ENCODE measurements at places on chromosomes 4 and X.

- ATAC-seq, result no peak
Observed at GRCh38 chrX:43813898-43814297, 68.4 kb downstream of the MAOB start.

- ATAC-seq, result no peak
Observed at GRCh38 chrX:96480081-96480480, 204.6 kb upstream of the DIAPH2 start.

DNA sequence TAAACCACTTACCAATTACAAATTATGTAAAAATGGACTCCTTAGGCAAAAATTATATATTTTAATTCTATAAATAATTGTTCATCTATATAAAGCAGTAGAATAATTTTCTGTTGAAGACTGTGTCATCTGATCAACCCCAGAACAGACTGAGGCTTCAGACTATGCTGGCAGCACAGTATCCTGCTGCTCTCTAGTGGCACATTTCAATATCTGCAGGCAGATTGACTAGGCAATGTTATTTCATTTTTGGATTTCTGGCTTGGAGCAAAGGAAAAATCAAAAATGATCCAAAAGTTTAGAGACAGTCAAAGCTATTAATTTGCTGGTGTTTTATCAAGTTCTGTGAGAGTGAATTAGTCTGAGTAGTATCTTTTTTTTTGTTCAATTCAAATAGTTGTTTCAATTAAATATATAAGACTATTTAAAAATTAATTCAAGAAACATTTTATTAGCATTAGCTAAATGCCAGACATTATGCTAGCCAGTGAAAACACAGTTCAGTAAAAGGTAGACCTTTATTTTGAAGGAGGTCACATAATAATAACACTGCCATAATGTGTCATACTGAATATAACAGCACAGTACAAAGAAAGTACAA, 21.3 kb upstream of the SULT1E1 start:
- ATAC-seq, result peak; percentile 86

GRCh38 chr4:159047478-159048165, 55.3 kb upstream of the RAPGEF2 start:
- no peak for ATAC-seq

- no peak for ATAC-seq
Observed at GRCh38 chr4:142778900-142779299, 67.2 kb downstream of the INPP4B start.

DNA sequence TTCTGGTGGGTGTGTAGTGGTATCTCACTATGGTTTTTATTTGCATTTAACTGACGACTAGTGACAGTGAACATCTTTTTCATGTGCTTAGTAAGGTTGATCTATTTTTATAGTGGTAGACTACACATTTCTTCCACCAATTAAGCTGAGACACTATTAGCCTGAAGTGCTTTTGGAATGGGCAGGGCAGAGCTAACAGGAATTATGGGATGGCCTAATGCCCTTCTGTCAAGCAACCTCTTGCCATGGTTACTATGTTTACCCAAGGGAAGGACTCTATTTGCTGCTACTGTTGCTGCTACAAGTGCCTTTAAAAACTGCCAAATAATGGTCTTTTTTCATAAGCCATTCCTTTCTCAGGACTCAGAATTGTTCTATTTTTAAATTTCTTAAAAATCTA, 676.7 kb upstream of the ACTRT1 start:
- no peak for ATAC-seq

- no peak for ATAC-seq
Observed at GRCh38 chr4:93029769-93030168, 726.0 kb downstream of the GRID2 start.

- no peak for ATAC-seq
Observed at GRCh38 chrX:44291468-44292092, 51.9 kb downstream of the EFHC2 start.

GRCh38 chr4:93018806-93019205, 715.0 kb downstream of the GRID2 start:
- no peak for ATAC-seq

- no peak for ATAC-seq
Observed at GRCh38 chr4:38306482-38307071, 346.4 kb downstream of the PTTG2 start.

GRCh38 chrX:15567886-15568616, 32.7 kb downstream of the ACE2 start:
- no peak for ATAC-seq

GRCh38 chrX:143674926-143675325, 39.0 kb upstream of the SLITRK4 start:
- no peak for ATAC-seq

DNA sequence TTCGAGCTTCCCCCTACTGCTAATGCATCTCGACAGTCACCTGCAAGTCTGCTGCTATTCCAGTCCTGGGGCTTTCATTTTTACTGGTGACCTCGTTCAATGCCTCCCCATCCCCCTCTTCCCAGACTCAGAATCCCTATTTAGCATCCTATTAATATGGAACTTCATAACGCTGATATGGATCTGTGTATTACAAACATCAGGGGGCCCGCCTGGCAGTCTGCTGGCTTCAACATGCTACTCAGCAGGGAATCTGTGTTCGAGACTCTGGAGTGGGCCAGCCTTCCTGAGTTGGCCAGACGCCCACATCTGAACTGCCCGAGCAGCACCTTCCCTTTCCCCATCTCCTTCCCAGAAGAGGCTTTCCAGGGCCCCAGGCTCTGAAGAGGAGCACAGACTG, 173.9 kb upstream of the PPARGC1A start:
- ATAC-seq, result no peak

DNA sequence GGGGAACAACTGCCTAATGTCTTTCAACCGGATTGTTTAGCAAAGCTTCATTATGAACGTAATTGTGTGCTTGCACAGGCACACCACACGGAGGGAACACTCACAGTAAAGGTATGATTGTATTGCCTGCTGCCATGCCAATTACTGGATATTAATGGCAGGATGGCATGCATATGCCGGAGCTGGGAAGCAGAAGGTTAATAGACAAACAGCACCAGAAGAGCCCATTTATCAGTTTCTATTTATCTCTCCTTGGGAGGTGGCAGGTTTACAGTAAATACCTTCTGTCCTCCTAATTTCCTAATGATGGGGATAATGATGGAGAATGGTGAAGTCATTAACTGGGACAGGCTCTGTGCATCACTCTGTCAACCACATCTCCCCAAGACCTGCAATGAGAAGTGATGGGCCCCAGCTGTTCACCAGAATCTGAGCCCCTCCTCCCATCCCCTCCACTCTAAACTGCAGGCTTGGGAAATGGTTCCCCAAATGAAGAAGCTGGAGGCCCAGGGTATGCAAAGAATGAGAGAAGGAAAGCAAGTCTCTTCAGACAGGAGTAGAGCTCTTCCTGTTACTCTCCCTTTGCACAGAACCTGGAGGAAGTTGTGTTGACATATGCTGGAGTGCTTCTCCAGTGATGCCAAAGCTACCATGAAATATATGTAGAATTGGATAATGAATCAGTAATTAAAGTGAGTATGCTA, 160.8 kb downstream of the NAA11 start:
- no peak for ATAC-seq

- no peak for ATAC-seq
Observed at GRCh38 chrX:1555370-1555769, 18.4 kb upstream of the P2RY8 start.

DNA sequence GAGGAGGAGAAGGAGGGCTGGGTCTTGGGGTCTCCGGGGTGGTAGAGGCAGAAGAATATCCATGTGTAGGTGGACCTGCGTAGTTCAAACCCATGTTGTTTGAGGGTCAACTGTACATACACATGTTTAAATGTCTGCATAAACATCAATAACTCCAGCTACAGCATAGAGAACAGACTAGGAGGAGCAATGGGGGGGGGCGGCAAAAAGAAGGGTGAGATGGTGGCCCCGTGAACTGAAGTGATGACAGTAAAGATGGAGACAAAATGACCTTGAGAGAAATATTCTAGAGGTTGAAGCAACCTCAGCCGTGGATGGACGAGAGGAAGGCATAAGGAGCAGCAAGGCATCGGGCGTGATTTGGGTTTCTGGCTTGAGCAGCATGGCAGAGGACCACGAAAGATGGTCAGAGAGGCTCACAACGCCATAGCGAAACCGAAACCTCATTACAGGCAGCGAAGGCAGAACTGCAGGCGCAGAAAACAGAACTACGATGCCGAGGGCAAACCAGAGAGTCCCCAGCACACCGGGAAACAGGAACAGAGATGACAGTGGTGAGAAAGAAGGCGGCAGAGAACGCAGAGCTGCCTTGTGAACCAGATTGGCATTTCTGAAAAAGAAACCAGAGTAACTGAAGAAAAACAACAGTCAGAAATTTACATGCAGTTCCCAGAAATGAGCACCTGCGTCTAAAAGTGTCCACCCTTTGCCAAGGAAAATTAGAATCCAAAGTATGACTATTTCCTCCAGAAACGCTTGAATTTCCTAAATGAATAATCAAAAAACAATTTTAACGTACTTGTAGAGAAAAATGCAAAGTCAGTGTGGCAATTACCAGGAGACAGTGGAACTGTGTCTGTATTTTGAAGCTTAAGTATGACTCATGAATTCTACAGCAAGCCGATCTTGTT, 50.3 kb upstream of the ENPP6 start:
- ATAC-seq, result peak; percentile 63

DNA sequence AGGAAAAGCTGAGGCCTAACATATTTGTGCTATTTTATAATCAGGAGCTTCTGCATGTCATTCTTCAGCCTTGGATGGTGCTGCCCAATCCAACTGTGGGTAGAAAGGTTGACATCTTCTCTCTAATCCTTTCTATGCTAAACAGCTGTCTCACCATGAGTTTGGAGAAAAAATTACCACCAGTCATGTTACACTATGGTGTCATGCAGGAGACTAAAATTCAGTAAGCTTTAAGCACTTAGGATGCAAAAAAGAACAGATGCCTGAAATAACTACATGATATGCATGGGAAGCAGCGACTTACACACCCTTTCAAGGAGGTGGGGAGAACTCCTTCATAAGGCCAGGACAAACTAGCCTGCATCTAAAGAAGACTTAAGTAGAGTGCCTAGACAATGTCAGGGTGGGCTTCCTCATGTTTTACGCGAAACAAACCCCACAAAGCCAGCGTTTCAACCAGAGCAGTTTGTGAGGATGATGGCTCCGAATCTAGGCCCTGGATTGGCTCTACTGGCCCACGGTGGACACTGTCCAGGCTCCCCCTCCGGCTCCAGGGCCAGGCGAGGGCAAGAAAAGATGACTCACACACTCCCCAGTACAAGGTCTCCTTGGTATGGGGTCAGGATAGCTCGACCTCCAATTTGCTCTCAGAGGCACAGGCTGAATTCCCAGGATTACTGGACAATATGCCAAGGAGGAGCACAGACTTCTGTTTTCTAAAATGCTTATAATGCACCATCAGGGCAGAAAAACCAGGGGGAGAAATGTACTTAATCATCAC, 45.1 kb downstream of the STX18 start:
- no peak for ATAC-seq

DNA sequence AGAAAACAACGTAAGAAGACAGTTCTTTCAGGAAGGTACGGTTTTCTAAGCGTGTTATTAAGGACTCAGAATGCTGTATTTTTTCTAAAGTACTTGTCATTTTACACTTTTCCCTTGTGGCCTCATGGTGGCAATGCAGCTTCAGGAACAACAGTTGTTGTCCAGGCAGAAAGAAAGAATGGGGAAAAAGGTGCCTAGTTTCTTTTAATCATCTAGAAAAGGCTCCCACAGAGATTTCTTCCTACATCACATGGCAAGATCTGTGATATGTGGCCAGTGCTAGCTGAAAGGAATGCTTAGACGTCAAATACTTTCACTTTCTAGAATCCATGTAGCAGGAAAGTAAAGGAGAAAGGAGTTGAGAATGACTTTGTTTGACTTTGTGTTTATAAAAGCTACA, 49.0 kb upstream of the TRAM1L1 start:
- no peak for ATAC-seq

DNA sequence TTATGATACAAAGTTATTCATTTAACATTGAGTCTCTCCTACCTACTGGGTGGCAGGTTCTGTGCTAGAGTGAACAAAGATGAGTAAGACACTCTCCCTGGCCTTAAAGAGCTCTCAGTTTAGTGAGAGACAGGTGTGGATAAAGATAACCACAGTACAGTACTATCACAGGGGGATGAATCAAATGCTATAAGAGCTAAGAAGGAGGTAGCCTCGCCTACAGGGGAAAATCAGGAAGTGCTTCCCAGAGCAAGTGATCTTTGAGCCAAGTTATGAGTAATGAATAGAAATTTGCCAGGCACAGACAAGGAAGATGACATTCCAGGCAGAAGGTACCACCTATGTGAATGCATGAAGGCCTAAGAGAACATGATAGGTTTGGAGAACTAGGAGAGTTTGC, 3.4 kb upstream of the IGBP1 start:
- ATAC-seq, result no peak

GRCh38 chr4:53929955-53930798, 134.2 kb downstream of the CHIC2 start:
- ATAC-seq, result peak; percentile 70

DNA sequence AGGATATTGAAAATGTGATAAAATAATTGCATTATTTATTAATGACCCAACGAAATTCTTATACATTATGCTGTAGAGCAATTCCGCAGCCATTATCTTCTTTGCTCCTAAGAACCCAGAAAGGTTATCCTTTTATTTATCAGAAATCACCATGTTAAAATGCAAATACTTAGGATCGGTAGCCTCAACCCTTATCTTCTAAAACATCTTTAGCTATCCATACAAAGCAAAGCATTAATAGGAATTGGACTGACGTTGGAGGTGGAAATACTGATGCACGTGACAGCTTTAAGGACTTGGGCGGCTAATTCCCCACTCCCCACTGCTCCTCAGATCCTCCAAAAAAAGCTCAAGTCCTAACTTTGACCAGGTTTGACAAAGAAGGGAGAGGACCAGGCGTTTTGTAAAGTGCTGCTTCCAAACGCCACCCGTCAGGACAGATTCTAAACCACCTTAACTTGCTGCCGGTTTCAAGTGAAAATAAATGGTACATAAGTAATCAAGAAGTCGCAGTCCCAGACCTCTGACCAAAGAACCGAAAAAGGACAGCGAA, 539 bp upstream of the SPCS3 start:
- ATAC-seq, result no peak

- no peak for ATAC-seq
Observed at GRCh38 chrX:1534301-1535168, 2.5 kb downstream of the P2RY8 start.

- peak; percentile 71 for ATAC-seq
Observed at GRCh38 chrX:19544693-19545305, 29.5 kb upstream of the MAP3K15 start.

DNA sequence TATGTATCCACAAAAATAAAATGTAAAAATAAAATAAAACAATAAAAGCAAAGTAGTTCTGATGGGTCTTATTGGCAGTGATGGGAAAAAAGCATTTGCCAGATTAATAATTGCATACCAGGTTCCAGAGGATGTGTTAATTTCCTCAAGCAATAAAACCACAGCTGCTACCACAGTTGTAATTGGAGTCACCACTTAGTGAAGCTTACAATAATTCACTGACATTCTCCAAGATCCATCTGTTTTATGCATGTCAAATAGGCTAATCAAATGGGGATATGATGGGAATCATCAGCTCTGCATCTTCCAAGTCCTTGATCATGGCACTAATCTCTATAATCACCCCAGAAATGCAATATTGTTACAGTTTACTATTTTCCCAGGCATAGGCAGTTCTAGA, 123.5 kb upstream of the EMCN start:
- ATAC-seq, result no peak
